Ecto neural progenitor cell (in vitro differentiated cells): ENCODE measurements at places on chromosomes 3 and 15.

GRCh38 chr3:172624999-172625398 lies 85.9 kb downstream of the NCEH1 start:
- DNase-seq: no peak

- DNase-seq: no peak
Measured at GRCh38 chr3:129954514-129954913, 20.0 kb upstream of the TRH start.

DNA sequence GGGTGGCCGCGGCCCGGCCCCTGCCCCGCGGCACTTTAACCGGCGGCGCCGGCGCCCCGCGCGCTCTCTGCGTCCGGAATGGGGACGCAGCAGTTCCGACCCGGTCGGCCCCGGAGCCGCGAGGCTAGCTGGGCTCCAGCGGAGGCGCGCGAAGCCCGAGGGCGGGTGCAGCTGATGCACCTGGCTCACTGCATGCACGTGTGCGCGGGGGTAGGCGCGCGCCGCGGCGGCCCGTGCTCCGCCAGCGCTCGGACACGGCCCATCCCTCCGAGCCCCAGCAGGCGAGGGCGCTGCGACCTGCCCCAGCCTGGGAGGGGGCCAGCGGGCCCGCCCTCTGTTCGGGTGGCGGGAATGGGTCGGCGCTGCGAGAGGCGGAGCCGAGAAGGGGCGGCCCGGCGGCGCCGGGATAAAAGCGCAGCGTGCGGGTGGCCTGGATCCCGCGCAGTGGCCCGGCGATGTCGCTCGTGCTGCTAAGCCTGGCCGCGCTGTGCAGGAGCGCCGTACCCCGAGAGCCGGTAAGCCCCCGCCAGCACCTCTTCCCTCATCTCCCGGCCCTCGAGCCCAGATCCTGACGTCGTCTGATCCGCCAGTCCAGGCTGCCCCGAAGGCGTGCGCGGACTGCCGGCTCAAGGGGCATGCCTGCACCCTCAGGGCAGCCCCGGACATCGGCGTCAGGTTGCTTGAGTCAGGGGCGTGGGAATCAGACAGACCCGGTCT lies at the start of the genes CHDH and IL17RB:
CHDH (minus strand) TSS at position 286 of the 717 bp plus-strand sequence. CDS start 22,411 bp downstream, outside the sequence.
IL17RB (plus strand) TSS at position 435 of the 717 bp plus-strand sequence; CDS start at position 456, 21 bp downstream.
- peak; percentile 82 for DNase-seq

DNA sequence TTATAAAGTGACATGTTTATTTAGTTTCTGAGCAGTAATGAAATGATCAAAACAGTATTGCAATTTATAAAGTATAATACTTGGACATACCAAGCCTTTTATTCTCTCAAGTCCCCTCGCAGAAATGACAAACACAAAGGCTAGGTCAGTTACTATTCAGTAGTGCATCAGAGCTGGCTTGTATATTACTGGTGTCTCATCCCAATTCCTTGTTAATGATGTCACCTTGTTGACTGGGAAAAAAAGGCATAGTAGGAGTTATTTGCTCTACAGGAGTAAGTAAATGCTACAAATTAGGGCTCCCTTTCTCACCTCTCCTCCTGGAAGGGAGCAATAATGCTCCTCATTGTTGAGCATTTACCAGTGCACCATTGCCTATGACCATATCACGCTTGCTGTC lies 317.6 kb downstream of the CHL1 start:
- DNase-seq: no peak

- no peak for DNase-seq
Measured at GRCh38 chr3:160576621-160577020, 11.2 kb upstream of the KPNA4 start.

DNA sequence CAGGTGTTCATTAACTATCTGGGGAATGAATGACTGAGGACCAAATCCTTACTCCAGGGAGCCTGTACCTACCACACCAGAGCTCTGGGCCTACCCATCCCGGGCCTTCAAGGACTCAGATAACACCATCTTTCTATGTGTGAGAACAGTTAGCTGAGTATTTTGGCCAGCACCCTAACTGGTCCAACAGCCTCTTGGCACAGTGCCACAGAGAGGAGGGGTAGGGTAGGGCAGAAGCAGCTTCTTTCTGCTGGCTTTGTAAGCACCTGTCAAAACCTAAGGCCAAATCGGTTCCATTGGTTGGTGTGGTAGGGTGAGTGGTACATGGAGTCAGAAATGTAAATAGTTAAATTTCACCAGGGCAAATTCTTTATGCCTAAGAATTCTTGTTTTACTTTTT lies 26.7 kb downstream of the ISL2 start:
- no peak for DNase-seq

- no peak for DNase-seq
Measured at GRCh38 chr3:26989037-26989436, 366.5 kb downstream of the LRRC3B start.

- no peak for DNase-seq
Measured at GRCh38 chr3:16481546-16481897, 32.0 kb downstream of the RFTN1 start.

DNA sequence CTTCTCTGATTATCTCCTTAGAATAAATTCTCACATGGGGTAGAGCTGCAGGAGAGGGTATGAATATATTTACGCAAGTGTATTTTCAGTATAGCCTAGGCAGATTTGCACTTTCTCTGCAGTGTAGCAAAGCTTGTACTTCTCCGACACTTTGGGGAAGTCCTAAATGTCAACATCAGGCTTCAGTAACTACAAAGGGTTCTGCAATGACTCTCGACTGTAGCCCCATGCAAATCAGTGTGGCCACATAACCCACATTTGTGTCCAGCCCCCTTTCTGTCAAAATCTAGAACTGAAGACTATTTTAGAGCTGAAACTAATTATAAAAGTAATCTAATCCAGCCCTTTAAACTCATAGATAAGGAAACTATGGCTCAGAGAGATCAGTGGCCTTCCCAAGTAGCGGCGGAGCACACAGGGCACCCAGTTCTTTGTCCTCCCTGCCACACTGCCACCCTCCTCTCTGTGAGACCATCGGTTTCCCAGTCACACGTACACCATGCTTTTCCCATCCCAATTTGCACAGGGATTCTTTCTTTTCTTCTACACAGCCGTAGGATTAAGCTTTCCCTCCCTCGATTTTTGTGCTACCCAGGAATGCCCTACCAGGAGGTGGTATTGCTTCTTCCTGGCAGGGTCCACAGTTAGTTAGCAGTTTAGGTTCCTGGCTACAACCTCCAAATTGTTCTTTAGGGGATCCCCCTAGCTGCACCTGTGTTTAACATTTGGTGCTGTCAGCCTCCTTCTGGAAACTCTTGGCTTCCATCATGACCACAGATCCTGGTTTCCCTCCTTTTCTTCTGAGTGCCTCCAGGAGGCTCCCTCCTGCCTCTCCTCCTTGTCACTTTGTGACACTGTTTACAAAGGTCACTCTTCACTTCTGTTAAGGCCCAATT lies 22.9 kb downstream of the MRAS start:
- DNase-seq: no peak

- DNase-seq: no peak
Measured at GRCh38 chr15:82995076-82995475, 9.1 kb downstream of the RAMAC start.

GRCh38 chr15:42594095-42594494 lies 18.7 kb downstream of the STARD9 start:
- no peak for DNase-seq

DNA sequence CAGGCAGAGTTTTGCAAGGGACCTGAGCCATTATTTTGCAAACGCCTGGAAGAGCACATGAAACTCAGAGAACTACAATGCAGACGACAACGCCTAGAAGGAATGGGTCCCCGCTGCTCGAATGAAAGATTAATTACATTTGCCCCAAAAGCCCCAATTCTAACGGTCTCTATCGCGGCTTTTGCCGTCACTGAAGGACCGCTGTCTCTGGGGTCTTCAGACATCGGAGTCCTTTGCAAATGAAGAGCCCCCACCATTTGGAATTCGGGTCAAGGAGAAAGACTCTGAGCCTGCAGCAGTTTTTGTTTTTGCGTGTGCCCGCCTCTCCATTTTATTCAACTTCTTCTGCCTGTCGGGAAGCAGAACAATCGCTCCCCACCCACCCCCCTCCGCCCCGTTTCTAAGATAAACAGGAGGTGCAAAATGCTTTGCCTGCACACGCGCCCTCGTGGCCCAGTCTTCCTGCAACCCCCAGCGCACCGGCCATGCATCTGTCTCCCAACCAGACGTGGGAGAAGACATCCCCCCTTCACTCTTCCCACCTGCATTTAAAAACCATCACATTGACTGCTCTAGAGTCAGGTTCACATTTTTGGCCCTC lies 13.5 kb downstream of the SOX2 start:
- DNase-seq: no peak

DNA sequence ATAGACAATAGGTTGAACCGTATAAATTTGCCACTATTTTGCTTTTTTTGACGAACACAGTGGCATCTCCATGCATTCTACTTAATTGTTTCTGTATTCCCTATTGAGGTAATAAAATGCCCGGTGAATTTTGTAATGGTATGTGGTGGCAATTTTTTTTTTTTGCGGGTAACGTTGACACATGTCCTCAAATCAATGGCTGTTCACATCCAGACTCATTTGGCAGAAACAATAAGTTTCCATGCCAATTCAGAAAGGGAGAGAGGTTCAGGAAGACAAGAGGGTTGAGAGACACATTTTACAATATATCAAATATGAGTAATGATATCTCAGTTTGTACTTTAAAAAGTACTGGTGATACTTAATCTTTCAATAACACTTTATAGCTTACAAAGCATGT lies 463.9 kb downstream of the WDR72 start:
- DNase-seq: no peak

DNA sequence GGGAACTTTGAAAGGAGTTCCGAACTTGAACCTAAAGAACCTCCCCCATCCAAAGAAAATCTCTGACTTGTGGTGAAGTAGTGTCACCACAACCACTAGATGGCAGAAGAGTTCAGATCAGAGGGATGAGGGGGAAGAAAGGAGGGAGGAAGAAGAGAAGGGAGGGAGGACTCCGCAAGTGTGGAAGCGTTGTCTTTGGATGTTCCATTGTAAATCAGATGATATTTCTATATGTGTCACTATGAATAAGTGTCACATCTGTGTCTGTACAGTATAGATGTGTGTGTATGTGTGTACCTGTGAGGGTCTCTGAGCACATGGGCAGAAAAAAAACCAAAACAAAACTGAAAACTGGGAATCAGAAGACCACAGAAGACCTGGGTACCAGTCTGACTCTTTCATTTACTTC lies 16.9 kb downstream of the SLC24A1 start:
- no peak for DNase-seq

- DNase-seq: no peak
Measured at GRCh38 chr3:37375184-37376127, 201.1 kb upstream of the LRRFIP2 start.

DNA sequence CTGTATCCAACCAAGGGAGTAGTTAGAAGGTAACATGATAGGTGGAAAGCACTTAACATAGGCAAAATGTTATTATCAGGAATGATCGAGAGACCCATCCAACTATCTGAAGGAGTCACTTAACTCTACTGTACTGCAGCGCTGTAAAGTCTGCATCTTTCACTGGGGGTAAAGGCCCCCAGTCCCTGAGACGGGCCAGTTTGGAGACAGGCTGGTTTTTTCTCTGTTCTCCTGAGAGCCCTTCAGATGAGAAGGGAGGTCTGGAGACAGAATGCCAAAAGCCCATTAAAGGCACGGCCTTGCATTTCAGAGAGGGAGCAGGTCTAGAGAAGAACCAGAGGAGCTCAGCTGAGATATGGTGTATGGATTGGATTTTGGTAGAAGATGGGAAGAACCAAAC lies 71.3 kb upstream of the CGNL1 start:
- peak; percentile 18 for DNase-seq
